Dorsolateral prefrontal cortex (tissue), 122 donors: ENCODE measurements at places on chromosomes 7 and 10.

DNA sequence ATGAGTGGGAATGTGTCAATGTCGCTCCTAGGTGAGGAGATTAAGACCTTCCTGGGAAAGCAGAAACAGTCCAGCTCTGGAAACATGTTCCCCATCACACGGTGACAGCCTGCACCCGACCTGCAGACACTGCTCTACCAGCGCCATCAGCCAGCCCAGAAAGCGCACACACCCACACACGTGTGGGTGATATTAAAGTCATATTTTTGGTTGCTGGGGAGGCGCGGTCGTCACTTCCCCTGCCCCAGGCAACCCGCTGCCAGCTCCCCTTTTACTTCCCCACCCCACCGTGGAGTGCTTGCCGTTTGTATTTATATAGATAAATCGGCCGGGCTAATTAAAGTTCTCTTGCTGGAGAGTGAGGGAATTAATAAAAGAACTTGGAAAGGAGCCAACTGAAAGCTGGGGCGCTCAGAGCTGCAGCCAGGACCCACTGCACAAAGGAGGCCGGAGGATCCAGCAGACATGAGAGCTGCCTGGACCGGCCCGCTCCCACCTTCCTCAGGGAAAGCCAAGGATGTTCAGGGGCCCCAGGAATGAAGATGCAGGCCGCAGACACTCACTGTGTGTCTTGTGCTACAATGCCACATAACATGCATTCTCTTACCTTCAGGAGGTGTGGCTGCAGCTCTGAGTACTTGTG is 145.2 kb upstream of the UNC5B start:
- DNase-seq = no peak

DNA sequence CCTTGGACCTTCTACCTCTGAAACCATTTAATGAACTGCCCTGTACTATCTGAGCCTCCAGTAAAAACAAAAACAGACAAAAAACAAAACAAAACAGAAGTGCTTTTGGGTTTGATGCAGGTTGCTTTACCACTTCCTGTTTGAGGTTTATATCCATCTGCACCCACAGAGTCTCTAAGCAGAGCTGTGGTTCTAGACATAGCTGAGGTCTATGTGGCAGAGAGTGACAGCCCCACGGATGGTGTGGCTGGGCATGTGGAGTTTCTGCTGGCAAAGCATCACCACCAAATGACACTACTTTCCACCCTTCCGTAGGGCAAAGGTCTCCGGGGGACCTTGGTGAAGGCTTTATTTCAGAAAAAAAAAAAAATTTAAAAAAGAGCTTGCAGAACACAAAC is 754.2 kb downstream of the GRID1 start:
- no peak for DNase-seq

DNA sequence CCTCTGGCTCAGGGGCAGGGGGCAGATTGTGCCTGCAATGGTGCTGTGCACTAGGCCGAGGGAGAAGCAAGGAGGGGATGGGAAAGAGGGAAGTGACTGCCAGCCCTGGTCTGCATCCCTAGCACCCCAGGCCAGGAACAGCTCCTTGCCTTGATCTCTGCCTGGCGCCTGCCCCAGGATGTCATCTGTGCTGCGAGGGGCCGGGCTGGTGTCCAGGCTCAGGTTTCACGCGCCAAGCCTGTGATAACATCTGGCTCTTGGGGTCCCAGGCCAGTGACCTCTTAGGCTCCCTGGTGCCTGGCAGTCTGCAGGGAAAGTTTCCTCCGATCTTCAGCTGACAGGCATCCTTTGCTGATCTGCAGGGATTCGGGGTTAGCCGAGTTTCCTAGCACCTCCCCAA is 193.5 kb upstream of the GPR26 start:
- no peak for DNase-seq

- no peak for DNase-seq
Measured at GRCh38 chr10:24912215-24912614, 40.2 kb downstream of the PRTFDC1 start.

DNA sequence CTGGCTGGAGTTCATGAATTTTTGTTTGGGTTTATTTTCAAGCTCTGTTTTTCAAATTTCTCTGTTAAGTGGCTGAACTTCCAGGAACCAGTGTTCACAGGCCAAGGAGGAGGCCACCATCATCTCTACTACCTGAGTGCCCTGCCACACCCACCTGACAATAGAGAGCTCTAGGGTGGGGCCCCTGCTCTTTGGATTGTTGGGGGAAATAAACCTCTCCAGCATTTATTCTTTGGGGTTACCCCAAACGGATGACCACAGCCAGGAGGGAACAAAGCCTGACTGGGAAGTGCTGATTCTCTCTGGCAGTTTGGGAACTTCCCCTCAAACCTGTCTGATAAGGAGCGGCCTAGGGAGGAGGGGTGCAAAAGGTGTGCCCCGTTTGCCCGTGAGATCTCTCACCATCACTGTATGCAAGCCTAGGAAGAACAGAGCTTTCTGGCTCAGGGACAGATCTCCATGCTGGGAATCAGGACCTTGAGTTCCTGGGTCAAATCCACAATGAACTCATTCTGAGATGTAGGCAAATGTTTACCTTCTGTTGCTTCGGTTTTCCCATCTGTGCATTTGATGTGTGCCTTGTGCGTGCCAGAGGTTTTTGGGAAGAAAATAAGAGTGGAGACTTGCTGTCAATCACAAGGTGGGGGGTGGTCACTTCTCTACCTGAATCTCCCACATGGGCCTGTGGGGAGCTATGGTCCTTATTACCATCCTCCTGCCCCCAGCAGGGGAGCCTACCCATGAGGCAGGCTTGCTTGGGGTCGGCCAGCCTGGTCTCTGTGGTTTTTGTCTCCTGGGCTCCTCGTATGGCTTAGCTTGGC is 27.7 kb upstream of the PDCD4 start:
- no peak for DNase-seq

DNA sequence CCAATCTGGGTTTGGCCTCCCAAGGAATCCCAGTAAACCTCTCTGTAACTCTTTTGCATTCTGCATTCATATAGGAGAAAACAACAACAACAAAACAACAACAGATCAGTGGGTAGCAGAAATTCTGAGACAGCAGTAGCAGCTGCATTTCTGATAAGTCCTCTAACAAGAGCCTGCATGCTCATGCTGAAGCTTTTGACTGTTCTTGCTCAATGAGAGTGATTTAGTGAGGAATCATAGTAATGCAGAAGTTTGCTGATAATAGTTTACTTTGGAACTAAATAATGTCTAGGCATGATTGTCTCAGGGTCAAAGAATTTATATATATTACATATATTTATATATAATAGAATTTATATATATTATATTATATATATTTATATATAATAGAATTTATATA is 35.2 kb downstream of the BMPER start:
- no peak for DNase-seq

DNA sequence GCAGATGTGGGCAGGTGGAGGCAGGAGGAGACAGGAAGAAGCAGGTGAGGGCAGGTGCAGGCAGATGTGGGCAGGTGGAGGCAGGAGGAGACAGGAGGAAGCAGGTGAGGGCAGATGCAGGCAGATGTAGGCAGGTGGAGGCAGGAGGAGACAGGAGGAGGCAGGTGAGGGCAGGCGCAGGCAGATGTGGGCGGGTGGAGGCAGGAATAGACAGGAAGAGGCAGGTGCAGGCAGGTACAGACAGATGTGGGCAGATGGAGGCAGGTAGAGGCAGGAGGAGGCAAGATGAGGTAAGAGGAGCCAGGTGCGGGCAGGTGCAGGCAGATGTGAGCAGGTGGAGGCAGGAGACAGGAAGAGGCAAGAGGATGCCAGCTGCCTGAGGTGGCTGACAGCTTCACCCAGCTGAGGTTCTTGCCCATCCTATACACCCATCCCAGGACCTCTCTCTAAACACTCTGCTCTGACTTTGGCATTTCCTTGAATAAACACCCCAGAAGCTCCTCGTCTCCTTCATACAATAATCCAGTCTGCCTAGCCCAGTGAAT is 33.0 kb downstream of the PTPRE start:
- no peak for DNase-seq
